ENCODE measurements at places on chromosomes 13 and 19.

DNA sequence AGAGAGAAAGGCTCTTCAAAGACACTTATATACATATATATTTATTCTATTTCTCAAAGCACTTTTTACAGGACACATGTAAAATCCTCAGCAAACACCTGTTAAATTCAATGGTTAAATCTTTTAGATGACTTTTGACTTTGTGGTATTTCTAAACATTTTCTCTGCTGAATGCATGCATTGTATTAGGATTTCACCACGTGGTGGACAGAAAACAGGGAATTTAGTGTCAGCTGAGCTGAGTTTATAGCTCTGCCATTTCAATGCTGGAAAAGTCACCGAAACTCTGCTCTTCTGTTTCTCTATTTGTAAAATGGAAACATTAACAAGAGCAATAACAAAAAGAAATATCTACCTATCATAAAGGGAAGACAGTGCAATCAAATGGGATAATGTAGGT, 375.6 kb downstream of the ENOX1 start:
- no peak for DNase-seq

- no peak for DNase-seq
Measured at GRCh38 chr13:93248627-93249047, 22.0 kb downstream of the GPC6 start.

DNA sequence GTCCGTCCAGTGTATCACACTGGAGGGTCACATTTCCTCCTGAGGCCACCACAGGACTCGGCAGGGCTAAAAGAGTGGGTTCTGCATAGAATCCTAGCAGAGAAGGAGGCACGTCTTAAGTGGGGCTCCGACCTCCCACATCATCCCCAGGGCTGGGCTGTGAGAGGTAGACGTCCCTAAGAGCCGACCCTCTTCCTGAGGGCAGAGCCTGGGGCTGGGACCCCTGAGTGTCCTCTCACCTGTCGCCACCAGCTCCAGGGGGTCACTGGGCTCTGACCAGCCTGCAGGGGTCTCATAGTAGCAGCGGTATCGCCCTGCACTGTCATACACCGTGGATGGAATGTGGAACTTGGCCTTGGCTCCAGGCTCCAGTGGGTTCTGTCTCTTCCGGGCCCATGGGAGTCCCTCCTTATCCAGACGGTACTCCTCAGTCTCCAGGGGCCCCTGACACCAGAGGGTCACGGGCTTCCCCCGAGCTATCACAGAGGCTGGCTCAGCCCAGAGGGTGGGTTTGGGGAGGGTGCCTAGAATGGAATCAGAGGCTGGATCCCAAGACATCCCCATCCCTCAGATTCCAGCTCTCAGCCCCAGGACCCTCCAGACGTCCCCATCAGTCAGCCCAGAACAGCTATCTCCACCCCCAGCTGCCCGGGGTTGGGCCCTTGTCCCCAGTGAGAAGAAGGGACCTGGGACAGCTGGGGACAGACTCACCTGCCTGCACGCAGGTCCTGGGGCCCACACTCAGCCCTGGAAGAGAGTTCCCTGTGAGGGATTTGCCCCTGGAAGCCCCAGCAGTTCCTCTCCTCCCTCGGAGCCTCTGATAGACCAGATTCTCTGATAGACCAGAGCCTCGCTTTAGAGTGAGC, 590 bp downstream of the LILRB5 start:
- no peak for DNase-seq

DNA sequence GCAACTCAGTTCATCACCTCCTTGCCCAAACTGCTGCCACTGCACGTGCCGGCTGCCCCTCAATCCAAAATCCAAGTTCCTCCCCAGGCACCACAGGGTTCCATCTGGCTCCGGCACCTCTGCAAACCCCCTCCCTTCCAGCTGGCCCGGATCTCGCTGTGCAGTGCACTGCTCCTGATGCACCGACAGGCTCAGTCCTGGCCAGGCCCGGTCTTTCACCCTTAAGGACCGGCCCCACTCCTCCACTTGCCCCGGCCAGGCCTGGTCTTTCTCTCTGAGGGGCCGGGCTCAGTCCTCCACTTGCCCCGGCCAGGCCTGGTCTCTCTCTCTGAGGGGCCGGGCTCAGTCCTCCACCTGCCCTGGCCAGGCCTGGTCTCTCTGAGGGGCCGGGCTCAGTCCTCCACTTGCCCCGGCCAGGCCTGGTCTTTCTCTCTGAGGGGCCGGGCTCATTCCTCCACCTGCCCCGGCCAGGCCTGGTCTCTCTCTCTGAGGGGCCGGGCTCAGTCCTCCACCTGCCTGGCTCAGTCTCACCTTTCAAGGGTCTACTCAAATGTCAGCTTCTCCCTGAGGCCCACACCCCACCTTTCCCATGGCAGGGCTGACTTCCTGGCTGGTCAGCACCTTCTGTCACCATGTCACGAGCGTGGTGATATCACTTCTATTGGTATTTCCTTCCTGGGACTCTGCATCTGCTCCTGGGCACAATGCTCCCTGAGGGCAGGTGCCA, 6.9 kb downstream of the ZNF787 start:
- DNase-seq: no peak

DNA sequence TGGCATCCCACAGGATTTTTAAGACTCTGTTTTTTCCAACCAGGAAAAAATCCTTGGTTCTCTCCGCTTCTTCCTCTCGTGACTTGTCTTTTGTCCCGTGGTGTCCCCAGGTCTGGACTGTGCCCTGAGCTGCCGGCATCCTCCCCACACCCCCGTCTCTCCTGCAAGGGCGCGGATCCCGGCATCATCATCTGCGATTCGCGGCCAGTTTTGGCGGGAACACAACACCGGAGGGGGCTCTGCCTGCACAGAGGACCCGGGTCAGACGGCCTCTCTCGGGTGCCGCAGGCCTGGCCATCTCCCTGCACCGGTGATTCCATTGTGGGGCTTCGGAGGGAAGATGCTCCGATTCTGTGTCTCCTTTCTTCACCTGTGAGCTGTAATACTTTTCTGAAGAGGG, 18.8 kb upstream of the GAS6 start:
- no peak for DNase-seq

- DNase-seq: peak; percentile 4
Measured at GRCh38 chr19:41637484-41637883, 10.6 kb upstream of the CEACAM4 start.

DNA sequence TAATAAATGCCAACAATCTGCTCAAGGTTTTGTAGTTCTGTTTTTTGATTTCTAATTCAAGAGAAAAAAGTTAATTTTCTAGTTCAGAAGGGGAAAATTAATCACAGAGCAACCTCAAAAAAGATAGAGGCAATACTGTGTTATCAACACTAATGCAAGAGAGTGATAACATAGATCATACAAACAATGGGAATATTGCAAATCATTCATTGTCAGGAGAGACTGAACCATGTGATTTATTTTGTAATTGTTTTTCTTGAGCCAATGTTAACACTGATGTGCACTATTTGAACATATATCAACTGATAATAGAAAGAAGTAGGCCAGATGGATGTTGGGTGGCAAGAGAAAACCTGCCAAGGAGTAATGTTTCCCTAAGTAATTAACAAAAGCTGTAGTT, 19.9 kb downstream of the PCDH9 start:
- no peak for DNase-seq

- peak; percentile 55 for DNase-seq
Measured at GRCh38 chr19:28242317-28242927, 970.5 kb downstream of the UQCRFS1 start.

- DNase-seq: no peak
Measured at GRCh38 chr19:17327068-17327653, 7.5 kb downstream of the ANO8 start.

DNA sequence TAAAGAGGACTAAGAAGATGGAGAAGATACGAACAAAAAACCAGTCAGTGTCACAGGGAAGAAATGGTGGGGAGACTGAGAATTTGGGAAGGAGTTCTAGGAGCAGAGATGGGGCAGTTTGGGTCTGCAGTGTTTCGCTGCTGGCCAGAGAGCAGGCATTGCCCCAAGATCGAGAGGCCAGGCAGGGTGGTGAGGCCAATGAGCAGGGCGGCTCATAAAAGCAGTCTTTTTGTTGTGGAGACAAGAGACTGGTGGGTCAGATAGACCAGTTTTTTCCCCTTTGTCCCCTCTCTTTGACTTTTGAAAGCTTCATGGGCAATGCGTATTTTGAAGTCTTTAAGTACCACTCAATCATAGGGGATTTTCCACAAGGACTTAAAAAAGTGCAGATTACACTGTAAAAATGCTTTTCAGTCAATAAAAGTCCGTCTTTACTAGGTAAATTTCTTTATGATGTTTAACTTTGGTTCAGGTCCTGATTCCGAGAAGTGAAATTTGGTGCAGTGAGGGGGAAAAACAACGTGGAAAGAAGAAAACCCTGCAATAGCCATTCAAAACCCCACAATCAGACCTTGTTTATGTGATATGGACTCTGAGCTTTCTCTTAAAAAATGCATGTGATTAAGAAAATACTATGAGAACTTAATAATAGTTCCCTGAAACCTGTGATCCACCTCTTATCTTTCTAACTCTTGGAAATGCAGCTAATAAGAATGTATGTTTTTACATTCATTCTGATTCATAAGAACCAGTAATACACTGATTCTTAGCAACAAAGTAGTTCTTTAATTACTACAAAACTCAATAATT, 338.9 kb downstream of the KLF5 start:
- DNase-seq: no peak

- no peak for DNase-seq
Measured at GRCh38 chr19:10316229-10317044, 622 bp upstream of the FDX2 start.

- no peak for DNase-seq
Measured at GRCh38 chr13:71474936-71475335, 392.1 kb downstream of the DACH1 start.

DNA sequence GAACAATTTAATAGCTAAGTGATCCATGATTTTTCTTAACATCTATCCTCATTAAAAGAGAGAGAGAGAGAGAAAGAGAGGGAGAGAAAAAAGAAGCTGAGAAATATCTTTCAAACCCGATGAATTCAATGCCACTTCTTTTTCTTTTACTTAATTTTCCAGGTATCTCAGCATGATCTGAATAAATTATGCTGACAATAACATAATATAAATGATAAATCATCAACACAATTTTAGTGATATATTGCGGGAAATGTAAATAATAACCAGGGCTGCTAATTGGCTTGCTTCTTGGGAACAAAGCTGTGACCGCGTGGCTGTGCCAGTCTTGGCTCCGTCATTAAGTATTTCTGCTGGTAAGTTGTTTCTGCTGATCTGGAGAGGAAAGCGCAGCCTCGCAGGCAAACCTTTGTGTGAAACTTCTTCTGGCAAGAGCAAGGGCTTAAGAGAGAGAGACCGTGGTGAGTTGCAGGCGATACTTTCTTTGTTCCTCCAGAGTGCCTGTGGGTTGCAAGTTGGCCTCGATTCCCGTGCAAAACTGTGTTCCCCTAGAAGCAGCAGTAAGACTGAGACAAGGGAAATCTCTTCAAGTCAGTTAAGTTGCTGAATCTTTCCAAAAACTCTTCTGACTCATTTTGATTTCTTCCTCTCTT, 489.1 kb upstream of the TSHZ3 start:
- DNase-seq: no peak

DNA sequence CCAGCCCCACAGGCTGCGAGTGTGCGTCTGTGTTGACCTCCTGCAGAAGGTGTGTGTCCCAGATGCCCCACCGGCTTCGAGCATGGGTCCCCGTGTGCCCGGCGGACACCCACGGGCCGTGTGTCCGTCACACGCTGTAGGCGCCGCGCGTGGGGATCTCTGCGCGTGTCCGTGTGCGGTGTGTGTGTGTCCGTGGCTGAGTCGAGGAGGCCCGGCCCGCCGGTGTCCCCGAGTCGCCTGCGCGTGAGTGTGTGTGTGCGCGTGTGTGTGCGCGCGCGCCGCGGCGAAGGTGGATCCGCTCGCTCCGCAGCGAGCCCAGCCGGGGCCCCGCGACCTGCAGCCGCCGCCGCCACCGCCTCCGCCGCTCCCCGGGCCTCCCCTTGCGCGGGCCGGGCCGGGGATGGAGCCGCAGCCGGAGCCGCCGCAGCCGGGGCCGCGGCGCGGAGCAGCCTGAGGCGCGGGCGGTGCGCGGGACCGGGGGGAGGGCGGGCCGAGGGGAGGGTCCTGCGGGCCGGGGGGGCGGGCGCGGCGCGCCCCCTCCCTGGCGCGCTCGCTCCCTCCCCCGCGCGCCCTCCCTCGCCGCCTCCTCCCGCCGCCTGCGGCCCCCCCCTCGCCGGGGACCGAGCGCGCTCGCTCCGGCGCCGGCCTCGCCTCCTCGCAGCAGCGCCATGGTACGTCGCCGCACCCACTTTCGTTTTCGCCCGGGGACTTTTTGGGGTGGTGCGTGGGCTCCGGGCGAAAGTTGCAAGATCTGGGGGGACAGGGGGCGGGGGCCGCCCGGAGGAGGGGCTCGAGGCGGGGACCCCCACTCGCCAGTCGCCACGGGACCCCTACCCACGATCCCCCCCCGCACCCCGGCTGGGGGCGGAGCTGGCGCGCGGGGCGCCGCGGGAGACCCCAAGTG, 7.1 kb upstream of the NFIC start:
- DNase-seq: peak; percentile 80

GRCh38 chr13:40479196-40479845, 187.1 kb downstream of the FOXO1 start:
- DNase-seq: no peak

GRCh38 chr19:51365965-51366388, at the start of gene ETFB:
Gene ETFB, minus strand, starts transcription at chr19:51366388. Its CDS starts 62 bp downstream, at chr19:51366326.
- DNase-seq: no peak

DNA sequence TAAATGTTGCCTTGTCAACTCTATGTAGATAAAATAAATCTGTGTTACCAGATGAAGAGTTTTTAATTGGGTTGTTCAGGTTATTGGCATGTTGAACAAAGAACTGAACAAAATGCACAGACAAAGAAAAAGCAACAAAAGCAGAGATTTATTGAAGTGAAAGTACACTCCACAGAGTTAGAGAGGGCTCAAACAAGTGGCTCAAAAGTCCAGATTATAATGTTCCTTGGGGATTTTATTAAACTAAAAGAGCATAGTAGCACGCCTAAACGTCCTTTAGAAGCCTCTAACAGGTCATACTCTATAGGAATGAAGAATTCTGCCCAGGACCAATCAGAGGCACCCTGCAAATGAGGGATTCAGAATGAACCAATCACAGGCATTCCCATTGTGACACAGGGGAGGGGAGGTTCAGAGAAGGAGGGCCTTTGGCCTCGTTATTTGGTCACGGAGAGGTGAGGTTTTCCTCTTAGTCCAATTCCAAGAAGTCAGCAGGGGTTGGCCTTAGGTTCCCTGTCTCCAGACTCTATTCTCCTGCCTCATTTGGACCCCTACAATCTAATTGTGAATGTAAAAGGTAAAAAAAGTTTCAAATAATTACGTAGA, 12.8 kb downstream of the PSMC4 start:
- no peak for DNase-seq

DNA sequence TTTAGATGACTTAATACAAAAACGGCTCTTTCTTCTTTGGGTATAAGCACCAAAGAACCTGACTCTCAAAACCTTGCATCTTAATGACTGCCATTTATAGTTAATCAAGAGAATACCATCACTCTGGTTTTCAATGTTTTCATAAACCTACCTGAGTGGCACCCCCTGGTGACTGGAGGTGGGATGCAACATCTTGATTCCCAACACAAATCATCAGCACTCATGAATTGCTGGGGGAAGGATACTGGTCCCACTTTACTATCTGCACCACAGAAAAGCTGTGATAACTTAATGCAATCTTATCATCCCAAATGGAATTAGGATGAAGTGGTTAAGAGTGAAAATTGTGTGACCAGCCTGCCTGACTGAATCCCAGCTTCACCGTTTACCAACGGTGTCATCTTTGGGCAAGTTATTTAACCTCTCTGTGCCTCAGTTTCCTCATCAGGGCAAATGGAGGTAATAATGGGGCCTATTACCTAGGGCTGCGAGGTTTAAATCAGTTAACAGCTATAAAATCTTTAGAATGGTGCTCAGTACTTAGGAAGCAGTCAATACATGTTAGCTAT, 366.4 kb downstream of the KLF12 start:
- DNase-seq: peak; percentile 47

Measured in RPMI8226 (cell line).